ENCODE measurements at places on chromosomes 16 and 17.

GRCh38 chr17:48644159-48644558, 18.0 kb upstream of the HOXB9 start:
- DNase-seq: no peak

GRCh38 chr16:86376837-86377236, 133.5 kb upstream of the FOXF1 start:
- no peak for DNase-seq

- no peak for DNase-seq
These were observed 309.5 kb upstream of the PMFBP1 start for GRCh38 chr16:72481419-72481818.

DNA sequence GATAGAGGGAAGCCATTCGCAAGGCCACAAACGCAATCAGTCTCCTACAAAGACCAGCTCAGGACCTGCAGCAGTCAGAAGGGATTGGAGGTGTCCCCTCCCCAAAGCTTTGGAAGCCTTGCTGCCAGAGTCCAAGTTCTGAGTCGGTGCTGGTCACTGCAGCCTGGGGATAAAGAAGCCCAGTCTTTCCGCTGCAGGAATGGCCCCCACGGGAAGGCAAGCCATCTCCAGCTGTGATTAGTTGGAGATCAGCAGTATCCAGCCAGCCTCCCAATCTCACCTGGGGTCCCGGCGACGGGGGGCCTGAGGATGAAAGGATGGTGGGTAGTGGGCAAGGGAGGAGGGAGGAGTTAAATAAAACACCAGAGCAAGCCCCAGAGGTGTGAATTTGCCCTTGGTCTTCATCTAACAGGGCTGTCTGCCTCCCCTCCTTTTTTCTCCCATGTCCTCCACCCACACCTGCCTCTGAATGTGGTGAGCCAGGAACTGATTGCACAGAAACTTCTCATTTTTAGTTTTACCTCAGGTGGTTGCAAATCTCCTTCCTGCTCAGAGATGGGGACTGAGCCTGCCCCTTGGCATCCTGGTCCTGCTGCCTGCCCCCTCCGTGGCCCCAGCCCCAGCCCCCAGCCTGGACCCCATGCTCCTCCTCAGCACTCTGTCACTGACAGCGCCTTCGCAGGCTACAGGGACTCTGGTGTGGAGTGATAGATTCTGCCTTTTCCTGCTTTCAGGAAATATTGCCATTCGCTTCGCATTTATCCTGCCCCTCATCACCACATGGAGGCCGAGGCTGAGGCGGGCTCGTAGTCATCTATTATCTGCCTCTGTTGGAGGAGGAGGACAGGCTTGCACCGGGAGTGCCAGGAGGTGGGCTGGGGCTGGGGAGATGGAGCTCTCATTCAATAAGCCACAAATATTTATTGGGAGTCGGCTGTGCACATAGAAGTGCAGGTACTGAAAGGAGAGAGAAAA, 262.9 kb upstream of the SDK2 start:
- DNase-seq: no peak

GRCh38 chr17:41975099-41976083, 8.8 kb downstream of the CNP start:
- no peak for DNase-seq

- no peak for DNase-seq
These were observed 2.7 kb downstream of the KRT35 start for GRCh38 chr17:41478237-41478636.

DNA sequence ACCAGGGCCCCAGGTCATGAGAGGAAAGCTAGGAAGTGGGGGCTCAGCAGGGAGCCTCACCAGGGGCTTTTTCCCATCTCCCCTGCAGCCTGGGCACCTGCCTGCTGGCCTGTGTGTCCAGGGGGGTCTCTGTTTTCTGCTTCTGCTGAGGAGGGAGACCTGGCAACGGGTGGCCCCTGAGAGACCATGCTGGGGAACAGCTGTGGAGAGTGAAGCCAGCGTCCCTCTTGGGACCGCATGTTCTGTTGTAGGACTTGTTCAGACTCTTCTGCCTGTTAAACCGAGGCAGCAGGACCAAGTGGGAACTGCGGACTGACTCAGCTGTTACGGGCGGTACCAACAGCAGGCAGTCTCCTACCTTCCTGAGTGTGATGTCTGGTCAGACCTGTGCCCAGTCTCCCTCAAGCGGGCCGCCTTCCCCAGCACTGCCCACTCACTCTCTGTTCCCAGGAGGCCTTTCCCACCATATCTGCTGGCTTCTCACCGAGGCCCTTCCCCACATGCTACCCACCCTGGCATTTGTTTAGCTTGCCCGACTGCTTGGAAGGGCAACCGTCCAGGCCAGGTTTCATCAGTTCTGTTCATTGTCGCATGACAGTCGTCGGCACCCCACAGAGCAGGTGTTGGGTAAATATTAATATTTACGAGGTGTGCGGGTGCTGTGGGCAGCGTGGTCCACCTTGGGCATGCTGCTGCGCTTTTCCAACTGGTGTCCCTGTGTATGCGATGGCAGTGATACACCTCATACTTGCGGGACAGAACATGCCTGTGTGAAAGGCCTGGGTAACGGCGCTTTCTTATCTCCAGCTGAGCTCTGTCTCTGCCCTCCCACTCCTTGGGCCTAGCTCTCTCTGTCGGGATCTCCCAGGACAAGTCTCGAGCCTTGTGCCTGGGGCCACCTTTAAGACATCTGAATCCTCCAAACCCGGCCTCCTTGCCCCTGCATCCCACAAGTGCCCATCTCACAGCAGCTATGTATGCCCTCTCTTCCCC, 69.4 kb downstream of the MPRIP start:
- DNase-seq: no peak

DNA sequence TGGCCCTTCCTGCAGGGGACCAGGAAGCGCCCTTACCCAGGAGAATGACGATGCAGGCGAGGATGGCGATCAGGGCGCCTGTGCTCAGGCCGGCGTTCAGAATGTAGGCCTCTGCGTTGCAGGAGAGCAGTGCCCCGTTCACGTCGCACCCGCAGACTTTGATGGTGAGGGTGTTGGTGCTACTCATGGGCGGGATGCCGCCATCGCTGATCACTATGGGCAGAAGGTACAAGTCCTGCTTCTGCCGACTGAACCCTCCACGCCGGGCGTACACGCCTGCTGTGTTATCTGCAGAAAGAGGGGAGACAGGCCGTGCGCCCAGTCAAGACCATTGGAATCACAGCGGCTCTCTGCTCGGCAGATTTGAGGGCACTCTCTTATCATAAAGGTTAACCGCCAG, 171.1 kb downstream of the CDH11 start:
- DNase-seq: no peak

GRCh38 chr17:57488856-57489255, 232.5 kb downstream of the MSI2 start:
- DNase-seq: no peak

DNA sequence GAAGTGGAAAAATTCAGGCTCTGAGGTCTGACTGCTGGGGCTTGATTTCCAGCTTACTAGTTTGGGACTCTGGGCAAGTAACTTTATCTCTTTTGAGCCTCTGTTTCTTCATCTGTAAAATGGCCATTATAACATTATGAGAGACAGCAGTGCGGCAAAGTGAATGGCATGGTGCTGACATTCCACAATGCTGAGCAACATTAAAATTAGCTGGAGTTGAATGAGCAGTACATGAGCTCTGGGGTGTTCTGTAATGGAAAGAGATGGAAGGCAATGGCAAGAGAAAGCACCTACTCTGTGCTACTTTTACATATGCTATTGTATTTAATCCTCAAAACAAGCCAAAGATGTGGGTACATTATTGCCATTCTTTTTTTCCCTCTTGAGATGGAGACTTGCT, 535.7 kb upstream of the CDH11 start:
- DNase-seq: no peak

- no peak for DNase-seq
These were observed 1.0 kb upstream of the RHOT1 start for GRCh38 chr17:32141258-32141657.

DNA sequence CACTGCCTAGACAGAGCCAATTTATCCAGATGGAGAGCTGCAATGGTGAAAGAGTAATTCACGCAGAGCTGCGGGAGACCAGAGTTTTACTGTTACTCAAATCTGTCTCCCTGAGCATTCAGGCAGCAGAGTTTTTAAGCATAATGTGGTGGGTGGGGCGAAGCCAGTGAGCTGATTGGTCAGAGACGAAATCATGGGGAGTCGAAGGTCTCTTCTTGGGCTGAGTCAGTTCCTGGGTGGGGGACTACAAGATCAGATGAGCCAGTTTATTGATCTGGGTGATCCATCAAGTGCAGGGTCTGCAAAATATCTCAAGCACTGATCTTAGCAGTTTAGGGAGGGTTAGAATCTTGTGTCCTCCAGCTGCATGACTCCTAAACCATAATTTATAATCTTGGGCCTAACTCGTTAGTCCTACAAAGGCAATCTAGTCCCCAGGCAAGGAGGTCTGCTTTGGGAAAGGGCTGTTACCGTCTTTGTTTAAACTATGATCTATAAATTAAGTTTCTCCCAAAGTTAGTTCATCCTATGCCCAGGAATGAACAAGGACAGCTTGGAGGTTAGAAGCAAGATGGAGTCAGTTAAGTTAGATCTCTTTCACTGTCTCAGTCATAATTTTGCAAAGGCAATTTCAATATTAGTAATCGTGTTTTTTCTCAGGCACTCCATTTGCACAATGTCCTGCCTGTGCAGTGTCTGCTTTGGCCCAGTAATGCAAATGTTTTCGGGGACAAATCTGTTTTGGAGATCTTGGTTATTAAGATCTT, 27.0 kb downstream of the PIGL start:
- no peak for DNase-seq

DNA sequence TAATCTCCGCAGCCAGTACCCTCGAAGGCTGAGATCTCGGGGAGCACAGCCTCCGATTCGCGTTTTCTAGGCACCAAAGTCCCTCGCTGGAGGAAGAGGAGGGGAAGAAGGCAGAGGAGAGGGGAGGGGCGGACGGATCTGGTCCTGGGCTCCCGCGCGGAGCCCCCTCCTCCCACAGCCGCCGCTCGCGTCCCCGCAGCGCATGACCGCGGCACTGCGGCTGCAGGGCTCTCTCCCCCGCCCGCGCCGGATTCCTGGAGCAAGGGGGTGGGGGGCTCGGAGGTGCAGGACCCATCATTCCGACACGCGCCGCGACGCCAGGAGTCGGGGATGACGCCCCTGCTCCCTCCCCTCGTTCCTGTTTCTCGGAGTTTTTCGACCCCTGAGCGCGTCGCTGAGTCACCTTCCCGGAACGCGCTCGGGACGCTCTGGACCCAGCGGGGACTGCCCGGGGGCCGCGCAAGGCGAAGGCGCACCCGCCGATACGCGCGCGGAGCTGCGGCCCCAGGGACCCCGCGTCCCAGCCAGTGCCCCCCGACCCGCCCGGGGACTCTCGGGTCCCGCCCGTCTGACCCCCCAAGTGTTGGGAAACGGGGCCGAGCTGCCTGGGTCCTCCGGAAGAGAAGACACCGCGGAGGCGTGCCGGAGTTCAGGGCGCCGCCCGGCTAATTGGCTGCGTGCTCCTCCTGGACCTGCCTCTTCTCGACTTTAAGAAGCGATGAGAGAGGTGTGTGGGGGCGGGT, 1.4 kb upstream of the SPHK1 start:
- no peak for DNase-seq

- no peak for DNase-seq
These were observed 2.6 kb downstream of the PCGF2 start for GRCh38 chr17:38745545-38745944.

GRCh38 chr17:79740413-79740812, 9.7 kb downstream of the ENPP7 start:
- DNase-seq: no peak

GRCh38 chr16:48271728-48272127, 24.4 kb upstream of the ABCC11 start:
- no peak for DNase-seq

GRCh38 chr16:23107117-23107516, 42.1 kb downstream of the USP31 start:
- no peak for DNase-seq

DNA sequence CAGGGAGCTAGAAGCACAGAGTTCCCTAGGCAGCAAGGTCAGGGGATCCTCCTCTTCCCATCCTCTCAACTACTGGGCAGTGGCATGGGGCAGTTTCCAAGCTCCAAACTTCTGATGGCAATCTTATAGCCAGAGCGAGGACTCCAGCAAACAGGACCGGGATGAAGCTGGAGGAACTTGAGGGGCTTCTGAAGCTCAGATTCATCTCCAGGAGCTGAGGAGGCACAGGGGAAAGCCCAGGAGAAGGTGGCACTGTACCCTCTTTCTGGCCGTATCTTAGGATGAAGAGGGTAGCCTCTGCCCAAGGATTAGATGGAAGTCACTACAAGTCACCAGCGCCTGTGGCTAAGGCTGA, 50.0 kb upstream of the RPL38 start:
- no peak for DNase-seq

GRCh38 chr16:64459402-64459801, 662.5 kb downstream of the CDH11 start:
- DNase-seq: no peak

DNA sequence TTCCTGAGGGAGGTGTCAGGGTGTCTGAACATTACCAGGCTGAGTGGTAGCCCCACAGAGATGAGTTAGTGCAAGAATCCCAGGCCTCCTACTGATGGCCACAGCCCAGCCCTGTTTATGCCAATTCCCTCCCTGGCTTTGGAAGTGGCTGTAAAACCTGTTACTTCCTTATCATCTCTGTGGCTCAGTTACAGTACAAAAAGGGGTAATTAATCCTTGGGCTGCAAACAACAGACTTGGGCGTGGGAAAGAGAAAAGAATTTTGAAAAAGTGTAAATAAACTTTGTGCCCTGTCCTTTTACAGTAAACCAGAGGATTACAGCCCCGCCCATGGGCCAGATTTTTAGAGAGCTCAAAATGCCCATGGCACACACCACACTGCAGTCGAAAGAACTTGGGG, 73.1 kb upstream of the AXIN2 start:
- DNase-seq: no peak

DNA sequence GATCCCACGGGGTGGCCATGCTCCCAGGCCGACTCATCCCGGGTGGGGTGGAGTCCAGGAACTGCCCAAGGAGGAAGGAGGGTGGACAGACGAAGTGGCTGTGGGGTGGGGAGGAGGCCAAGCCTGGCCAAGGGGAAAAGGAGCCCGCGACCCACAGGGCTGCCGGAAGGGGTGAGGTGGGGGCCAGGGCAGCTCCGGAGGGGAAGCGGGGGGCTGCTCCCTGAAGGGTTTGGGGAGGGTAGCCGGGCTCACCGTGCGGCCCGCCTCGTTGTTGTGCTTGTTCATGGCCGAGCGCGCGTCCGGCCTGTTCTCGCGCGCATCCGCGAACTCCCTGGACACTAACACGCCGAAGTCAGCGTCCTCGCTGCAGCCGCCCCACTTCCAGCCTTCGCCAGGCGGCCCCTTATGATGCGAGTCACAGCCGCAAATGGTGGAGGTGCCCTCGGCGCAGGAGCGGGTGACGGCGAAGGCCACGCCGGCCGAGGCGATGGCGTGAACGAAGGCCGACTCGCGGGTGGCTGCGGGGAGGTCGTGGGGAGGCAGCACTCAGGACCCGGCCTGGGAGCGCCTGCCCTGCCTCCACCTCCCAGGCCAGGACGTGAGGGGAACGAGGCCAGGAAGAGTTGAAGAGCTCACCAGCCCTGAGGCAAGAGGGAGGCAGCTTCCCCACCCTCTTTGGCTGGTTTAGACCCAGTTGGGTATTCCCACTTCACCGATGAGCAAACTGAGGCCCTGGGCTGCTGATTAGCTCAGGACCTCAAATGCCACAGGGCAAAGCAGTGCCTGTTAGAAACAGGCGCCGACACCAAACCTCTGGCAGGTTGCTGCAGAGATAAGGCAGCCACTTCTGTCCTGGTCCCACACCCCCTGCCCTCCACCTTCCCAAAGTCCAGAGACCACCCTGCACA, 48.7 kb downstream of the WNT3 start:
- no peak for DNase-seq

Measured in stimulated activated CD4-positive, alpha-beta T cell treated with anti-CD3 and anti-CD28 coated beads, TNF-alpha, amount 100 ng/mL, for 4 hours (primary cell).